ENCODE measurements at places on chromosomes 13 and 19.
A peak's percentile ranks its signal among the peaks of the same experiment; 100 is the strongest.

- no peak for DNase-seq
These were observed 24.8 kb upstream of the ZNF254 start for GRCh38 chr19:24062190-24062589.

GRCh38 chr19:791007-791566 lies 6.2 kb upstream of the PTBP1 start:
- no peak for DNase-seq

DNA sequence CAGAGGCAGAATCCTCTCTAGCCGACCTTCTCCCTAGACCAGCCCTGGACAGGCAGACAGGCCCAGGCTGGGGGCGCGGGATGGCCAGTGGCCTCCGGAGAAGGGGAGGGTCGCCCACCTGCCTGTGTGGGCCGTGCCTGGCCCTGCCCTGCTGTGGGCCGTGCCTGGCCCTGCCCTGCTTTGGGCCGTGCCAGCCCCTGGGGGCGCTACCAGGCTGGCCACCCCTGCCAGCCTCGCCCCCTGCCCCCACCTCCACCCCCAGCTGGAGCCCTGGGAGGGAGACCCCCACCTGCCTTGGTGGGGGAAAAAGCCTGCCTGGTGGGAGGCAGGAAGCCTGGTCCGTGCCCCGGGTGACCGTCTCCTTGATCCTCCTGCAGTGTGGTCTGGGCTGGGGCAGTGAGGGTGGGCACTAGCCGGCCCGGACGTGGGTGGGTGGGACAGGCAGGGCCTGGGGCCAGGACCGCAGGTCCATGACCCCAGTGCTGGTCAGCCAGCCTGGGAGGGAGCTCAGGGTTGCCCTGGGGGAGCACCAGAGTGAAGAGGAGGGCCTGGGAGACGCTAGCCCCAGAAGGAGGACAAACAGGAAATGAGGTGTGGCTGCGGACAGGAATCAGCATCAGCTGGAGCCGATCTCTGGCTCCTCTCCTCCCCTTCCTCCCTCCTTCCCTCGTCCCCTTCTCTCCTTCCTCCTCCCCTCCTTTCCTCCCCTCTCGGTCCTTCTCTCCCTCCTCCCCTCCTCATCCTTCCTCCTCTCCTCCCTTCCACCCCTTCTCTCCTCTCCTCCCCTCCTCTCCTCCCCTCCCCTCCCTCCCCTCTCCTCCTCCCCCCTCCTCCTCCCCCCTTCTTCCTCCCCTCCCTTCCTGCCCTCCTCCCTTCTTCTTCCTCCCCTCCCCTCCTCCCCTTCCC lies 5.1 kb upstream of the MKNK2 start:
- DNase-seq, result peak; percentile 63

- no peak for DNase-seq
These were observed 25.9 kb downstream of the RASL11A start for GRCh38 chr13:27296496-27296895.

- DNase-seq, result no peak
These were observed 25.4 kb downstream of the TUBA3C start for GRCh38 chr13:19156013-19156825.

DNA sequence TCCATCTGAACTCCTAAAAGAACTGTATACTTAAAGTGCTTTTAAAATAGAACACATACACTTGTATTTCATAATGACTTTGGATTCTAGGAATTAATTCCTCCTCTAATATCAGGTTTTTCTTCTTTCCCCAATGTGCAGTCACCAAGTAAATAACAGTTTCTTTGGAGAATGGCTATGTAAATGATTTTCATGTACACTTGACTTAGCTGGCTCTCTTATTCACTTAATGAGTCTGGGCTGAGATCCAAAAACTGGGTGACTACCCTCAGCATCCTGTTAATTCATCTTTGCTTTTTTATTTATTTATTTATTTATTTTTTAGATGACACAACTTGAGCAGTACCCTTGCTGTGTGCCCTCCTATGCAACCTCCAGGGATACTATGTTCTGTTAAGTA lies 1003.7 kb downstream of the SLITRK1 start:
- DNase-seq, result no peak

- DNase-seq, result no peak
These were observed 117.6 kb upstream of the SOX21 start for GRCh38 chr13:94829837-94830365.

GRCh38 chr13:113273321-113273720 lies 23.7 kb upstream of the LAMP1 start:
- no peak for DNase-seq

GRCh38 chr19:13153569-13154240 lies 3.5 kb downstream of the IER2 start:
- DNase-seq, result no peak

- no peak for DNase-seq
These were observed 2.1 kb upstream of the HAMP start for GRCh38 chr19:35279985-35280821.

DNA sequence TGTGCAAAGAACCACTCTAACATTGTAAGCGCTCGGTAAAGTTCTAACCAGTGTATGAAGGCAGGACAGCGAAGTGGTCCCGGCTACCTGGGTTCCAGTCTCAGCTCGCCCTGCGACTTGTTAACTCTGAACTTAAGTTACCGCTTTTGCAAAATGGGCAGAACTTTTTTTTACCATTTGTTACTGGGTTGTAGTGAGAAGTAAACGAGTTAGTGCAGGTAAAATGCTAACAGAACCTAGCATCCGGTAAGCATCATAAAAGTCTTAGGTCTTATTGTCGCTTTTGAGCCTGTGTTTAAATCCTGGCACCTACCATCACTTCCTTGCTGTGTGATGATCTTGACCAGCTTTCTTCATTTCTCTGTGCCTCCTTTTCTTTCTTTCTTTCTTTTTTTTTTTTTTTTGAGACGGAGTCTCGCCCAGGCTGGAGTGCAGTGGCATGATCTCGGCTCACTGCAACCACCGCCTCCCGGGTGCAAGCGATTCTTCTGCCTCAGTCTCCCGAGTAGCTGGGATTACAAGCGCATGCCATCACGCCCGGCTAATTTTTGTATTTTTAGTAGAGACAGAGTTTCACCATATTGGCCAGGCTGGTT lies 734 bp upstream of the TRMT1 start:
- DNase-seq, result no peak

- DNase-seq, result no peak
These were observed 2.8 kb upstream of the ZNF600 start for GRCh38 chr19:52789440-52789839.

DNA sequence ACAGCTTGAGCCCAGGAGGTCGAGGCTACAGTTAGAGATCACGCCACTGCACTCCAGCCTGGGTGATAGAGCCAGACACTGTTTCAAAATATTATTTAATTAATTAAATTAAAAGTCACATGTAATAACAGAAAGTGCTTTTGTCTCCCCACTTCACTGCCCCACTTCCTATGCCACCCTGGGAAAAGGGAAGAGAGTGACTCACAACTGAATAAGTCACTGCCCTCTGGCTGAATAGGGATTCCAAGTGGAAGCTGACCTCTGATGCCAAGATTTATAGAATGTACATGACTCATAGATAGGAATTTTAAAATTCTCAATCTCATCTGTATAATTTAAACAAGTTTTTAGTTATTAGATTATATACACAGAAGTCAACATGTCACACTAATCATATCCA lies 22.2 kb upstream of the ERVV-1 start:
- peak; percentile 90 for DNase-seq

DNA sequence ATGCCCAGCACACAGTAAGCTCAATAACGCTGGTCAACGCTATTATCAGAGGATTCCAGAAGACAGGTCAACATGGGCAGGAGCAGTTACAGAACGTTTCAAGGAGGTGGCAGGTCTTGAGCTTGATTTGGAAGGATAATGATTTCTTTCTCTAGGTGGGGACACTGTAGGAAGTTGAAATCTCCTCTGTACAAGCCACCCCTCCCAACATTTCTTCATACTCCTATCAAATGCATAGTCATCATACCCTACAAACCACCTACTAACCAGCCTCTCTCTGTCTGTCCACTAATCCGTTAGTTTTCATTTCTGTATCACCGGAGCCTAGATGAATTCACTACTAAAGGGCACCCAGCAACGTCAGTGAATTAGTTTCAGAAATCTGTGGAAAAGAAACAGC lies 1.3 kb downstream of the ATP7B start:
- no peak for DNase-seq

DNA sequence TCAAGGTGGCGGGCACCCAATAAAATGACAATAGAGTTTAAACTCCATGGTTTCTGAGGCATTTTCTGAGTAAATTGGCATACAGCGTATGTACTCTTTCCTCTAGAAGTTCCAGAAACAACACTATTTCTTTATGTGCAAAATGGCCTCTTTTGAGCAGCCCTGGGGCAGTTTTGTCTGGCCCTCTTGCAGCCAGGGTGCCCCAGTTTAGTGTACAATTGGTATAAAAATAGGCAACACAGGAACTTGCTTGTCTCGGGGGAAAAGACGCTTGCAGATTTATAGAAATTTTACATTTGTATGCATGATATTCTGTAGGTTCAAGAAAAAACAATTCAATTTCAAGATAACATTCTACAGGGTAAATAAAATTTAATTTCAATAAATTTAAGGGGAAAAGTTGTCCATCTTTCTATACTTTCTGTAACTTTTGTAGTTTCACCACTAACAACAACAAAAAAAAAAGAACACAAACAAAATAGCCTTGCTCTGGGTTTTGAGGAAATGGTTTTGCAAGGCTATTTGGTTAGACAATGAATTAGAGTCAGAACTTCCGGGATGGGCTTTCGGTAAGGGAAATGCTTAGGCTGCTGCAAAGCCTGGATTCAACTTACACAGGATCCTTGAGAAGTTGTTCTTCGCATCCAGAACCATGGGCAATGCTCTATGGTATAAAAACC lies 45.3 kb downstream of the LRCH1 start:
- DNase-seq, result no peak

DNA sequence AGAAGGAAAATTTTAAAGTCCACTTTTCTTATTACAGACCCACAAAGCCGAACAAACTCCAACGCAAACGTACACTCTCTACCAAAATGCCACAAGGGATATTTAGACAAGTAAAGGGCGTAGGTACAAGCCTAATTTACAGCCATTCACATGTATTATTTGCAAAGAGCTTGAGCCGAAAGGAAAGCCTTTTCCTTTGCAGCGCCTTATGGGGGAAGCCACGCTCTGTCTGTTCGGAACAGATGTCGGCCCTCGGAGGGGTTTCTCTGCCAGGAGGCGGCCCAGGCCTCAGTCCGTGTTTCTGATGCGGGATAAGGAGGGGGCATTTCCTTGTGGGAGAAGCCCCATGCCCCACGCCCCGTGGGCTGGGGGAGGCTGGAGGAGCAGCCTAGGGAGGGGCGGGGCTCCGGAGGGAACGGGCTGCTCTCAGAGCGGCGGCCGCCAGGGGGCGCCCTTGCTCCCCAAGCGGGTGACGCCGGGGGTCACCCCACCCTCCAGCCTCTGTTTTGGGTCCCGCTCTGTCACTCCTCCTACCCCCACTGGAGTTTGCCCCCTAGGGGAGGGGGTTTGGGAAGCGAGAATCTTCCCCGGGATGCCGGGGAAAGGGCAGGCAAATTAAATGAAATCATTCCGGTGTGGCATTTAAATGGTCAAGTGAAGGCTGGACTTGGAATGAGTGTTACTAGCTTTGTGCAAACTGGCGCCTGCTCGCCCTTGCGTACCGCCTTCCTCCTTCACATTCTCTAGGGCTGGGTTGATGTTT lies 2.9 kb downstream of the HTR2A start:
- DNase-seq, result no peak

DNA sequence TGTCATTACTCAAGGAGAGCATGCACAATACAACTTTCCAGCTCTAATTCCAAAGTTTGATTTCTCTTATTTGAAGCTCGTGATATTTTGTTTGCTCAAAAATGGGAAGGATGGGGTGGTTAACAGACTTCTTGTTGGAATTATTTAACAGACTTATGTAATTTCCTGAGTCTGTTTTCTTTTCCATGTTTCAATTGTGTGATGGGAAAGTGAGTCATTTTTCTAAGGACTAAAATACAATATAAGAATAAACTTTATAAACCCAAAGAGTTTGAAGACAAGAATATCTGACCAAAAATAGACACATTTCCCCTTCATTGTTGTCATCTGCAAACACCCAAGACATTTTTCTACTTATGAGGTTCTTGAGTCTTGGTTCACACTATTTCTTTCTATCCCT lies 211.8 kb upstream of the SLITRK5 start:
- DNase-seq, result no peak

- DNase-seq, result no peak
These were observed 6.6 kb upstream of the GADD45B start for GRCh38 chr19:2469102-2469914.

DNA sequence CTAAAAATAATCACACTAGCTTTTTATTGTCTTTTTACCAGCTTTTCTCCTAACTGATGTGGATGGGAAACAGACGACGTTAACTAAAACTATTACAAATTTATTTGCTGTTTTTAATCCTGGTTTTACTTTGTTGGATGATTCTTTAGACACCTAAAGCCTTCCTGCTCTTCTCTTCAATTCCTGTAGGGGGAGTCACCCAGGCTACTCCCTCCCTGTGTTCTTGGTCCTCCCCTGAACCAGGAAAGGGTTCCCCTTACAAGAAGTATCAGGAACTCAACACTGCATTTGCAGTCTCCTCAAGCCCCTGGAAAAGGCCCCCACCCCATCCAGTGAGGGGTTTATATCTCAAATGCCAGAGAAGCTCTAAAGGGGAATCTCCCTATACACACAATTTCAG lies 206.1 kb downstream of the SUCLA2 start:
- peak; percentile 22 for DNase-seq

DNA sequence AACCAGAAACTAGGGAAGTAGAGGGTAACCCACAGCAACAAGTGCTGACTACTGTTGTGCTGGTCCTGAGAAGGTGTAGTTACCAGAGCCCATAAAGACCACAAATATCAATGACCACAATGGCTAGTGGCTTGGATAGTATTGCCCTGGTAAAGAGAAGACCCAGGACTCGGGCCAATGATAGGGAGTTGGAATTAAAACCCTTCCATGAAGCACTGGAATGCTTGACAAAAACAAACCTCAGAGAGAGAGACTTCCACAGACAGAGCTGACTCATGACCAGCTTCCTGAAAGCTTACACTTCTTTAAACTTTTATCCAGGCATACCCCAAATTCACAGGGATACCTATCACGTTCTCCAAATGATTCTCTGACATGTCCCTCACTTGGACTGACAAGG lies 60.5 kb downstream of the WDR87 start:
- no peak for DNase-seq

DNA sequence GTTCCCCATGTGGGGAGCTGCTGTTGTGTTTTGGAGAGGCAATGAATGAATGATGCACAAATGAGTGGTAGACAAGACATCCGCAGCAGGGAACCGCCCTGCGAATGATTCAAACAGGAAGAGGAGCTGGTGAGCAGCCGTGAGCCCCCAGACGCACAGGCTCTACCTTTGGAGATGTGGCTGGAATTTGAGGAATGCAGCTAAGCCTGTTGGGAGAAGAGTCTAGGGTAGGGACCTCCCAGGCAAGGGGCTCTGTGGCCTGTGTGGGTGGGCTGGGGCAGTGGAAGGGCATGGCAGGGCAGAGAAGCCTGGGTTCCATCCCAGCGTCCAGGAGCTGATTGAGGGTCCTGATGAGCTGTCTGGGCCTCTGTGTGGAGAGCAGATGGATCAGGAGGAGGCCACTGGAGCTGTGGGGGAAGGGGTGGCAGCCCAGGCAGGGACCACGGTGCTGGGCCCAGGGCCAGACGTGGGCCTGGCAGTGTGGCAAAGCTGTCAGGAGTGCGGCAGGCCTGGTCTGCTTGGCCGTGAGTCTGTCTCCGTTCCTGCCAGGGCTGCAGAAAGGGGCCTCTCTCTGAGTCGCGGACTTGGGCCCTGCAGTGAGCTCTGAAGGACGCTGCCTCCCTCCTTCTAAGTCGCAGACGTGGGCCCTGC lies 41.8 kb upstream of the DCUN1D2 start:
- no peak for DNase-seq
